Activated naive CD4-positive, alpha-beta T cell treated with anti-CD3 and anti-CD28 coated beads for 36 hours (primary cell): ENCODE measurements at places on chromosomes 7 and 10.

DNA sequence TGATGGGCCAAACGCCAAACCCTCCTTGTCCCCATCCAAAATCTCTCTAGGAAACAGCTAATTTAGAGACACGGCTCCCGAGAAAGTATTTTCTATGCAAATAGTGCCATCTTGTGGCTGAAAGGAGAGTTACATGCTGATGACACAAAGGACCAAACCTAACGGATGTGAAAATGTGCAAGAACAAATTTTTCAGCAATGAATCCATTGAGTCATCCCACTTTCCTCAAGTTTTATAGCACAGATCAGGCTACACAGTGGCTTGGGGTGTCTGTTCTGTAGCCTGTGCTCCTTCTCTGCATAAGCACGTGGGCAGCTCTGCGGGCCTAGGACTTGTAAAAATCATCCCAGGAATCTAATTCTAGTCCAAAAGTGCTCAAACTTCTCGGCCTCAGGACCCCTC, 154.8 kb upstream of the PRR15 start:
- no peaks in the 10 kb centered on the region for H3K36me3 ChIP-seq
- H3K4me1 ChIP-seq: no peaks in the 10 kb centered on the region
- H3K27me3 ChIP-seq: no peaks in the 10 kb centered on the region
- H3K27ac ChIP-seq: no peak overlapping the region
- H3K4me3 ChIP-seq: no peak overlapping the region

GRCh38 chr7:116843378-116843777, 19.0 kb upstream of the CAPZA2 start:
- H3K4me3 ChIP-seq: no peak overlapping the region
- H3K27ac ChIP-seq: no peak overlapping the region
- H3K36me3 ChIP-seq: no peaks in the 10 kb centered on the region
- peaks cover 15% of the 10 kb centered on the region for H3K27me3 ChIP-seq

- peak overlapping the region; percentile 55 for H3K4me3 ChIP-seq
- DNase-seq: peak; percentile 41
- no peak overlapping the region for H3K27ac ChIP-seq
- no peaks in the 10 kb centered on the region for H3K36me3 ChIP-seq
Observed at GRCh38 chr10:70053841-70054288, 1.2 kb downstream of the MACROH2A2 start.

- H3K4me3 ChIP-seq: no peak overlapping the region
- H3K27ac ChIP-seq: no peak overlapping the region
- no peaks in the 10 kb centered on the region for H3K36me3 ChIP-seq
- peaks cover 6% of the 10 kb centered on the region for H3K27me3 ChIP-seq
Observed at GRCh38 chr10:22258471-22258870, 40.7 kb upstream of the EBLN1 start.

DNA sequence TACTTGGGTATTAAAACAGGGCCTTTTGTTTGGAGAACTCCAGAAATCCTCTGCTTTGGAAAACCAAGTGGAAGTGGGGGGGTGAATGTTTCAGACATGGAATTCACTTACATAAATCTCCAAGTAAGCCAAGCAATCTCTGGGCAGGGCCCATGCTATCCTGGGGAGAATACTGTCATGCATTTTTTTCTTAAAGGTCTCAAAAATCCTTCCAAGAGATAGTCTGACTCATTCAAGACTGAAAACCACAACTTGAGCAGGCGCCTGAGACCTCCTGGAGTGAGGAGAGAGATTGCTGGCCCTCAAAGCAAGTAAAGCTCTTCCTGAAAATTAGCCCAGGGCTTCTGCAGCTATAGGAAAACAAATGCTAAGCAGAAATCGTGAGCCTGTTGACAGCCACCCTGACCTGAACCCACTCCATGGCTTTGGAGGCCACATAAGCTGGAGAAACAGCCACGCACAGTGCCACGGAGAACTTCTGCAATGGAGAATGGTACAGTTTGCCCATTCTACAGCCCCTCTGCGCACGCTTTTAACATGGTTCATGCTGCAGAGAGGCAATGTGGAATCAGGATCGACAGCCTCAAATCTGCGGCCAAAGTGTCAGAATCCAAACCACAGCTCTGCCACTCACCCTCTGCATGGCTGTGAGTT, 203.1 kb upstream of the AUTS2 start:
- H3K27ac ChIP-seq: no peak overlapping the region
- H3K36me3 ChIP-seq: no peaks in the 10 kb centered on the region
- H3K27me3 ChIP-seq: no peaks in the 10 kb centered on the region

GRCh38 chr7:5216931-5217330, 26.9 kb downstream of the WIPI2 start:
- H3K27ac ChIP-seq: no peak overlapping the region
- H3K4me3 ChIP-seq: no peak overlapping the region
- no peaks in the 10 kb centered on the region for H3K27me3 ChIP-seq
- peaks cover 25% of the 10 kb centered on the region for H3K36me3 ChIP-seq
- no peaks in the 10 kb centered on the region for H3K4me1 ChIP-seq

- no peaks in the 10 kb centered on the region for H3K36me3 ChIP-seq
- H3K4me1 ChIP-seq: peaks cover 15% of the 10 kb centered on the region
- H3K4me3 ChIP-seq: peak overlapping the region; percentile 89
- H3K27ac ChIP-seq: no peak overlapping the region
- DNase-seq: no peak
Observed at GRCh38 chr10:79070081-79070605, 1.4 kb downstream of the ZMIZ1 start.

DNA sequence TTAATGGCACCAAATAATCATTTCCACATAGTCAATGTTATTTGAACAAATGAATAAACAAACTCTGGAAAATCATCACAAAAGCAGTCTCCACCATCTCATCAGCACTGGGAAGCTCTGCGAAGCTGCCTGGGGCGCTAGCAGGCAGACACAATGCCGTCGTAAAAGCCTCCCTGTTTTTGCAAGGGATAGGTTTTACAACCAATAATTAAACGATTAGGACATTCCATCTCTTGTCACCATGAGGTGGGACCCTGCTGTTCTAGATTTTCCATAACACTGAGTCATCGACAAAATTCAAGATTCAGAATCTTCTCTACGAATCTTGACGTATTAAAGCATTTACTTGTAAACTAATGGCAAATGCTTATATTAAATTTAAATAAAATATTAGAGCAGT, 172.8 kb upstream of the AKR1E2 start:
- H3K27me3 ChIP-seq: no peaks in the 10 kb centered on the region
- H3K27ac ChIP-seq: no peak overlapping the region
- H3K36me3 ChIP-seq: no peaks in the 10 kb centered on the region
- DNase-seq: no peak
- H3K4me3 ChIP-seq: no peak overlapping the region

DNA sequence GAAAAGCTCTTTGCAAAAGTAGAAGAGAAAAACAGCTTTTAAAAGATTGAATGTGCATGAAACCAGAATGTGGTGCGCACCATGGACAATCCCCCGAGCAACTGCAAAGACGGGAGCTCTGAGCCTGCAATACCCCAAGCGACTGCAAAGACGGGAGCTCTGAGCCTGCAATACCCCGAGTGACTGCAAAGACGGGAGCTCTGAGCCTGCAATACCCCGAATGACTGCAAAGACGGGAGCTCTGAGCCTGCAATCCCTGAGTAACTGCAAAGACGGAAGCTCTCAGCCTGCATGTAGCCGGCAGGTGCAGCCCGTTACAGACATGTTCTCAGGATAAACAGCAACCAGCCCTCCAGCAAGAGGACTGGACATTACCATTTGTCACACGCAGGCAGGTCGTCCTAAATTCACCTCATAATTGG, 6.2 kb downstream of the ZNF775 start:
- no peak overlapping the region for H3K4me3 ChIP-seq
- H3K36me3 ChIP-seq: no peaks in the 10 kb centered on the region

- H3K4me1 ChIP-seq: peaks cover 21% of the 10 kb centered on the region
- peak; percentile 77 for DNase-seq
- H3K27ac ChIP-seq: no peak overlapping the region
- H3K27me3 ChIP-seq: no peaks in the 10 kb centered on the region
- no peak overlapping the region for H3K4me3 ChIP-seq
Observed at GRCh38 chr7:139620676-139621344, 97.3 kb downstream of the CLEC2L start.

GRCh38 chr10:96374985-96375830, 16.4 kb upstream of the OPALIN start:
- H3K4me3 ChIP-seq: peak overlapping the region; percentile 74
- DNase-seq: peak; percentile 89
- peaks cover 6% of the 10 kb centered on the region for H3K4me1 ChIP-seq
- H3K36me3 ChIP-seq: no peaks in the 10 kb centered on the region
- peaks cover 3% of the 10 kb centered on the region for H3K27me3 ChIP-seq

GRCh38 chr10:114357515-114357996, 46.7 kb downstream of the AFAP1L2 start:
- no peaks in the 10 kb centered on the region for H3K4me1 ChIP-seq
- no peak for DNase-seq
- H3K4me3 ChIP-seq: no peak overlapping the region
- H3K27me3 ChIP-seq: peaks cover 2% of the 10 kb centered on the region
- H3K27ac ChIP-seq: no peak overlapping the region

GRCh38 chr10:3708852-3709251, 76.2 kb downstream of the KLF6 start:
- no peaks in the 10 kb centered on the region for H3K27me3 ChIP-seq
- no peak for DNase-seq
- H3K4me3 ChIP-seq: no peak overlapping the region

DNA sequence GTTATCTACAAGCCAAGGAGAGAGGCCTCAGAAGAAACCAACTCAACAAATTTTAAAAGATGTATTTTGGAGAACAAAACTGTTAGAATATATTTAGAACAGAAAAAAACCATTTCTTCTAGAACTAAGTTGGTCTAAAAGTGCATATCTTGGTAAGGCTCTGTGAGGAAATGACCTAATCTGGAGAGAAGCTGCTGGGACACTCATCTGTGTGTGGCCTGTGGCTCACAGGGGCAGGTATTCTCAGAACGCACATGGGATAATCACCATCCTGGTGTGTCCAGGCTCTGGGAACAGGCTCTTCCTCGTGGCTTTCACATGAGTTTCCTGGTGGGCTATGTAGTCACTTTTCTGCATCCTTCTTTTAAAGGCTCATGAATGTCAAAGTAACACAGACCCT, 38.1 kb upstream of the PRSS1 start:
- no peak for DNase-seq
- peak overlapping the region; percentile 78 for H3K4me3 ChIP-seq
- H3K27me3 ChIP-seq: no peaks in the 10 kb centered on the region
- peak overlapping the region; percentile 89 for H3K27ac ChIP-seq
- no peaks in the 10 kb centered on the region for H3K36me3 ChIP-seq

GRCh38 chr10:64515970-64516699, 994.9 kb downstream of the REEP3 start:
- H3K4me1 ChIP-seq: no peaks in the 10 kb centered on the region
- H3K27me3 ChIP-seq: no peaks in the 10 kb centered on the region
- H3K4me3 ChIP-seq: no peak overlapping the region

DNA sequence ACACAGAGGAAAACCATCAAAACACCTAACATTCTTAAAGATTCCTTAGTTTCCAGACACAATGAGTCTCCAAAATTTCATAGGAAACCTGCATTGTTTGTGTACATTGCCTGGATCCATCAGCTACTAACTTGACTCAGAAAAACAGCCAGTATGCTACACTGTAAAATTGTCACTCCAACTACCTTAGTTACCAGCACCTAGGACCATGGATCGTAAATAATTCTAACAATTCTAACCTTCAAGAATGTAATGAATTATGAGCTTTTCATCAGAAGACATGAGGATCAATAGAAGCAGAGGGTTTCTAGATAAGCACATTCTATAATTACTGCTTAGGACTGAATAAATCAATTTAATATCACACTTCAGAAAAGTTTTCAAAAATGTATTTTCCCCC, 851.5 kb downstream of the SORCS1 start:
- no peak overlapping the region for H3K4me3 ChIP-seq
- H3K27ac ChIP-seq: no peak overlapping the region
- no peak for DNase-seq
- H3K27me3 ChIP-seq: no peaks in the 10 kb centered on the region
- no peaks in the 10 kb centered on the region for H3K36me3 ChIP-seq

GRCh38 chr7:3154881-3155494, 111.3 kb upstream of the CARD11 start:
- H3K36me3 ChIP-seq: no peaks in the 10 kb centered on the region
- DNase-seq: peak; percentile 82
- no peak overlapping the region for H3K4me3 ChIP-seq
- H3K27ac ChIP-seq: no peak overlapping the region

- H3K27ac ChIP-seq: no peak overlapping the region
- H3K36me3 ChIP-seq: no peaks in the 10 kb centered on the region
- DNase-seq: no peak
- H3K4me3 ChIP-seq: no peak overlapping the region
Observed at GRCh38 chr7:84264396-84264795, 69.8 kb upstream of the SEMA3A start.

DNA sequence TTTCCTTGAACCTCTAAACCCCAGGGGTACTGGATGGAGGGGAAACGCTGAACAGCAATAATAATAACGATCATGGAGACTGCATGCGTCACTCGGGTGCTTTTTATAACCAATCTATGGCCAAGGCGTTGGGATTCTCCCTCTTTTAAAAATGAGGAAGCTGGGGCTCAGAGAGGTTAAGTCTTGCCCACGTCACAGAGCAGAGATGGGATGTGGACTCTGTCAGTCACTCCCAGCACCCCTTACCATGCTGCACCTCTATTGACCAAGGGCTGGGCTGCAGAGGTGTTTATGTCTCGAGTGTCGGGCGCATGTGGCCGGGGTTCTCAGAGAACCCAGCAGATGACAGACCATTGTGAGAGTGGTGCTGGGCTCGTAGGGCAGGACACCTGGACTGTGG, 129.9 kb downstream of the CDH23 start:
- no peaks in the 10 kb centered on the region for H3K27me3 ChIP-seq
- H3K4me3 ChIP-seq: no peak overlapping the region
- H3K4me1 ChIP-seq: peaks cover 3% of the 10 kb centered on the region
- H3K27ac ChIP-seq: no peak overlapping the region
- no peaks in the 10 kb centered on the region for H3K36me3 ChIP-seq
- DNase-seq: no peak

DNA sequence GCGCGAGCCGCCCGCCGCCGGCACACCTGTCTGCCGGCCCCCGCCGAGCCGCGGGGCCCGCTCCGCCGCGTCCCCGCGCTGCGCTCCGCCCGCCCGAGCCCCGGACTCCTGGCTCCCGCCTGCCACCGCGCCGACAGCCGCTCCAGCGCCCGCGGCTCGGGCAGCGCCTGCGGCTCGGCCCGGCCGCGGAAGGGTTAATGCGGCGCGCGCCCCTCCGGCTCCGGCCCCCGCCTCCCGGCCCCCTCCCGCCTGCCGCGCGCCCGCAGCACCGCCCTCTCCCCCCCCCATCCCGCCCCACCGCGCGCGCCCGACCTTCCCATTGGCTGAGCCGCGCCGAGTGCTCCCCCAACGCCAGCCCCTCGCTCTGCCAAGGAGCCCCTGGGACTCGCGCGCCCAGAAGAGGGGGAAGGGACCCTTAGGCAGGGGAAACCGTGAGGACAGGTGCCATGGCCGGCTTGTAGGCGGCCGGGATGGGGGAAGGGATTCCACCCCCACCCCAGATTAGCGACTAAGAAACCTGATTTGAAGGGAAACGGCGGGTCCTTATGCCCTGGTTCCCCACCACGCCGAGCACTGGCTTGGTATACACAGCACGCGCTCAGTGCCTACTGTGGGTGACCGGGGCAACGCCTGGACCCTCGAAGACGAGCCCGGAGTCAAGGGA, at the start of gene KCNH2:
TSS of gene KCNH2 (minus strand) at position 196 of the 664 bp plus-strand sequence. CDS start 408 bp downstream, outside the sequence.
- peaks cover 27% of the 10 kb centered on the region for H3K4me1 ChIP-seq
- no peaks in the 10 kb centered on the region for H3K36me3 ChIP-seq
- H3K4me3 ChIP-seq: peak within 1 kb of the TSS; percentile 71
- H3K27ac ChIP-seq: no peak within 1 kb of the TSS
- no peak for DNase-seq
